ENCODE measurements at places on chromosomes 16 and 17.

GRCh38 chr17:37430051-37430627, 23.5 kb downstream of the TADA2A start:
- DNase-seq = no peak

DNA sequence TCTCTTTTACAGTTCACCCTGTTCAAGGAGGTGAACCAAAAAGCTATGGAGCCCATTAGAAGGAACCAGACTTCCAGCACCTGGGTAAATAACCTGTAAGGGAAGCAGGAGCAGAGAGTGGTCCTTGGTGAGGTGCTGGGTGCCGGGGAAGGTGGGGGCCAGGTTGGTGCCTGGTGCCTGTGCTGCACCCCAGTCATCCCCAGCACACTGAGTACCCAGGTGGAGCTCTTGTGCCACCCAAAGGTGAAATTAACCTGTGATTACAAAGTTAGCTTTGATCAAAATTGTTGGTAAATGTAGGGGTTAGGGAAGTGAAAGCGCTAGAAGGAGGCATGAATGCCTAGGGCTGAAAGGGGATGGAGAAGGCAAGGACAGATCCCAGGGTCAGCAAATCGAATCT, 58.6 kb downstream of the CDRT4 start:
- DNase-seq = no peak

GRCh38 chr16:72969146-72969545, 78.8 kb downstream of the ZFHX3 start:
- DNase-seq = no peak

DNA sequence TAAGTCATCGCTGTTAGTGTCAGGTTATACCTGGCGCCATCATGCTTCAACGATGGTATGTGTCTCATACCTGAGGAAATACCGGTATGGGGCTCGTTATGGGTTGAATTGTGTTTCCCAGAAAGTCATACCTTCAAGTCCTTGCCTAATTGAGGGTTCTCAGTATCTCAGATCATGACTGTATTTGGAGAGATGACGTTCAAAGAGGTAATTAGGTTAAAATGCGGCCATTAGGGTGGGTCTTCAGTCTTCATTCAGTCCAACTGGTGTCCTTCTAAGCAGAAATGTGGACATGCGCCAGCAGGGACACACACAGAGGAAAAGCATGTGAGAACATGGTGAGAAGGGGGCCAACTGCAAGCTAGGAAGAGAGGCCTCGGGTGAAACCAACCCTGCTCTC, 37.5 kb upstream of the XYLT1 start:
- DNase-seq = no peak

Measured in HAP-1 (cell line).